ENCODE measurements at places on chromosomes 3 and 15. TPM values are rescaled to one million over a fixed set of nuclear protein-coding genes. Genes with fewer than 3 reads are reported as not detected.

The SLC6A11 gene
- not detected for total RNA-seq

The LMAN1L gene
- not detected for total RNA-seq

The CFAP161 gene
- 0.24 TPM for total RNA-seq

The AP2M1 gene
- total RNA-seq = 329 TPM

The IL16 gene
- total RNA-seq = 0.32 TPM

The PRR20G gene
- total RNA-seq = not detected

The DPH3 gene
- total RNA-seq = 27.3 TPM

The LTF gene
- total RNA-seq = 2.2 TPM

The CD200R1 gene
- not detected for total RNA-seq

The PEX5L gene
- total RNA-seq = 0.53 TPM

The CRYGS gene
- 0.47 TPM for total RNA-seq

The IL5RA gene
- not detected for total RNA-seq

The HCLS1 gene
- total RNA-seq = 0.31 TPM

The CELSR3 gene
- total RNA-seq = 3.2 TPM

The CCDC80 gene
- total RNA-seq = 57.4 TPM

The DENND4A gene
- total RNA-seq = 11.0 TPM

The SERPINI2 gene
- total RNA-seq = not detected

The SCAANT1 gene
- total RNA-seq = not detected

The CKMT1B gene
- not detected for total RNA-seq

The MUSTN1 gene
- 78.0 TPM for total RNA-seq

The NTRK3 gene
- total RNA-seq = 0.26 TPM

The A4GNT gene
- not detected for total RNA-seq

The ROPN1 gene
- not detected for total RNA-seq

The RPL4 gene
- total RNA-seq = 3,422 TPM

The AGBL1 gene
- total RNA-seq = 0.21 TPM

The C3orf85 gene
- total RNA-seq = not detected

The GABRR3 gene
- not detected for total RNA-seq

The GOLGA6L26 gene
- not detected for total RNA-seq

The TNFAIP8L3 gene
- 30.9 TPM for total RNA-seq

The THPO gene
- 0.16 TPM for total RNA-seq

The HOMER2 gene
- 18.8 TPM for total RNA-seq

The SV2B gene
- not detected for total RNA-seq

The FAM107A gene
- total RNA-seq = not detected

The KIF23 gene
- 12.0 TPM for total RNA-seq

The SLC12A1 gene
- not detected for total RNA-seq

The SUSD5 gene
- 10.1 TPM for total RNA-seq

The CNTN4 gene
- not detected for total RNA-seq

The PPP1R14D gene
- not detected for total RNA-seq
